ENCODE measurements at places on chromosomes 5 and 9.
A peak's percentile ranks its signal among the peaks of the same experiment; 100 is the strongest.

- no peak for DNase-seq
These were observed 234.9 kb downstream of the SAXO1 start for GRCh38 chr9:18798106-18798505.

- no peak for DNase-seq
These were observed 180.5 kb downstream of the FBXL7 start for GRCh38 chr5:15680455-15680854.

DNA sequence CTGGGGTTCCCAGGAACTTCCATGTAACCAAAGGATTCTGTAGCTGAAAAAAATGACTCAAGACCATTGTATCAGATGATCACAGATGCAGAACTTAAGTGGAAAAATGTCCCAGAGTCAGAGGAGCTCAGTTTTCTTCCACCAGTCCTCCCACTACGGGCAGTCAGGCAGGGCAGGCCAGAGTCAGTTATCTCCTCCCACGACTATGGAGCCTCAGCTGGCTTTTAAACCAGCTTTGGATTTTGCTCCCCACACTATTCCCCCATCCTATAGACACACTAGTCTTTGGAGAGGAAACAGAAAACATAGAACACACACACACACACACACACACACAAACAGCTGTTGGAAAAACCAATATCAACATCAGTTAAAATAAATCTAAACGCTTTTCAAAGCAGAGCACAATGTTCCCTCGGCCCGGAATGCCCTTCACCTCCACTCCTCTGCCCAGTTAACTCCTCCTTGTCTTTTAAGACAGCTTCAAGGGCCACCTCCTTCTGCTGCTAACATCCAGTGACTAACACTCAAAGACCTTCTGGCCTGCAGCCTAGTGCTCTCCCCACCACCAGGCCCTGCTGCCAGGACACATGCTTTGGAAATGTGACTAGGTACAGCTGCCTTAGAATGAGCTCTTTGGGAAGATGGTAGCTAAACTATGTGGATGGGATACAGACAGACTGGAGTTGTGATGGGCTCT lies 56.8 kb downstream of the NIPAL4 start:
- DNase-seq, result peak; percentile 59

DNA sequence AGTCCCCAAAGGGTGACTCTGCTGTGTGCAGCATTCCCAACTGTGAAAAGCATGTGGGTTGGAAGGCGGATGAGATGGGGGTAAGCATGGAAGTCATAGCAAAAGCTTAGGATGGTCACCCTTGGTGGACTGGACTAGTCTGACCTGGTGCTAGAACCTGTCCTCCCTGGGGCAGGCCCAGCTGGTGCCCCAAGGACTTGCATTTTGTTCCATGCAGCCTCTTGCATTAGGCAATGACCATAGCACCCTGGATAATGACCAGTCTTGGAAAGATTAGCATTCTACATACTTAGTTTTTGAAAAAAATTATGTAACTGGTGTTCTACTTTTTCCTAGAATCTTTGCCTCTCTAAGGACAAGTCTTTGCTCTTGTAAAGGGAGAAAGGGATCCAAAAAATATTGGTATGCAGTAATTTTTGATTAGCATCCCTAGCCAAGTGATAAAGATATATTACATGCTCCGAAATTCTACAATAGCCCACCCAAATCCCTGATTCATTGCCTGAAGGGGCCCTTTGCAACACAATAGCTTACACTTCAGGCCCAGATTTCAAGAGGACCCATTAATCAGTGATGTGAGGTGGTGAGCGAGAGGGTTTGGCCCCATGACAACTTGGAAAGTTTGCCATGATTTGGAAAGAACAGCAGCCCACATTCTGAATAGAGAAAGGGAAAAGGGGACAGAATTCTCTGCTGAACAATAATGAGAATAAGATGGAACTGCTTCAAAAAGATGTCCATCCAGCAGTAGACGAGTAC lies 93.3 kb upstream of the CD180 start:
- no peak for DNase-seq

- DNase-seq, result no peak
These were observed 61.4 kb downstream of the SLC44A1 start for GRCh38 chr9:105305856-105306255.

GRCh38 chr5:78907255-78907891 lies 77.7 kb downstream of the ARSB start:
- DNase-seq, result peak; percentile 79

GRCh38 chr5:54450542-54450941 lies 5.0 kb upstream of the HSPB3 start:
- DNase-seq, result no peak

- DNase-seq, result peak; percentile 42
These were observed at the start of gene FAM120A for GRCh38 chr9:93450945-93451815. TSS of gene FAM120A (plus strand) at chr9:93451685. CDS start at chr9:93451916, 231 bp downstream.

- no peak for DNase-seq
These were observed 204.4 kb upstream of the IER5L start for GRCh38 chr9:129382281-129383018.

- no peak for DNase-seq
These were observed 48.6 kb downstream of the CDKN2A start for GRCh38 chr9:21945606-21946005.

GRCh38 chr5:42005561-42006153 lies 80.6 kb downstream of the FBXO4 start:
- no peak for DNase-seq

DNA sequence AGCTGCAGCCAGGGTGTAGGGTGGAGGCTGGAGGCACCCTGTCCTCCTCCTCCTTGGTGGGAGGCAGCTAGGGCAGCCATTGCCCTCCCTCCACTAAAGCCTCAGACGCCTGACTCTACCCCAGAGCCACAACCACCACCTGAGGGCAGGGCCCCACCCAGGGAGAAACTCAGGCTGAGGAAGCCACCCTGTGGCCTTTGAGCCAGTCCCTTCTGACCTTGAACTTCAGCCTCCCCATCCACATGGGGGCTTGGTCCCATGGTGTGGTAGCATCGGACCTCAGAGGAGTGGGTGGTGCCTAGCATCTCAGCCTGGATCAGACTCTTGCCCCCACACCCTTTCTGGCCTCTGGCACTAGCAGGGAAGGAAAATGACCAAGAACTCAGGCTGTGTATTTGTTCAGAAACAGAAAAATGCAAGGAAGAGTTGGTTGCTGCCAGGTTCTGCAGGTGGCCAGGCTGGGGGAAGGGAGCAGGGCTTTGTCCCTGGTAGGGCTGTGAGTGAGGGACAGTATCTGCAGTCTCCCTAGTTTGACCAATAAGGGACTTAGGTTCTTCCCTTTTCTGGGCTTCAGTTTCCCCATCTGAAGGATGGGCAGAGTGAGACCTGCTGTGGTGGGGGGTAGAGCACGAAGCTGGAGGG lies 3.2 kb downstream of the DAB2IP start:
- DNase-seq, result no peak

- no peak for DNase-seq
These were observed 118.1 kb downstream of the WNK2 start for GRCh38 chr9:93301911-93302541.

- no peak for DNase-seq
These were observed 505 bp upstream of the SIGMAR1 start for GRCh38 chr9:34638138-34638445.

GRCh38 chr5:54721951-54722654 lies 204.5 kb downstream of the SNX18 start:
- DNase-seq, result no peak

GRCh38 chr5:122424132-122424531 lies 112.1 kb downstream of the SNCAIP start:
- DNase-seq, result no peak

DNA sequence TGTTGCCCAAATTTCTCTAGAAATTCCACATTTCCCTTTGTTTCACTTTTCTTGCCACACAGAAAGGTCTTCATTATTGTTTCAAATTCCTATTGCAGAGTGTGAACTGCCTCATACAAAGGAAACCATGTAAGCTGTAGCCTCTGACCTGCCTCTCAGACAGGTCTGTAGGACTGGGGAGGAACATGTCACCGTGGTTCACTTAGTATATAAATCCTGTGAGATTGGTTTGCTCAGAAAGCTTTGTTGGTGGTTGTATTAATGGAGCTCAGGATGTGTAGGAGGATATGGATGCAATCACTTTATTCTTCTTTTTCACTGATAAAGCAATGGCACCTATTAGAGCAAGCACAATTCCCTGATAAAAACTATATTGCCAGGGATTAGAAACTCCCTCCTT lies 4.2 kb downstream of the SGCD start:
- DNase-seq, result no peak

- no peak for DNase-seq
These were observed 348.4 kb upstream of the FTMT start for GRCh38 chr5:121503111-121503840.

GRCh38 chr9:137028263-137029057 lies 423 bp upstream of the ABCA2 start:
- DNase-seq, result no peak

DNA sequence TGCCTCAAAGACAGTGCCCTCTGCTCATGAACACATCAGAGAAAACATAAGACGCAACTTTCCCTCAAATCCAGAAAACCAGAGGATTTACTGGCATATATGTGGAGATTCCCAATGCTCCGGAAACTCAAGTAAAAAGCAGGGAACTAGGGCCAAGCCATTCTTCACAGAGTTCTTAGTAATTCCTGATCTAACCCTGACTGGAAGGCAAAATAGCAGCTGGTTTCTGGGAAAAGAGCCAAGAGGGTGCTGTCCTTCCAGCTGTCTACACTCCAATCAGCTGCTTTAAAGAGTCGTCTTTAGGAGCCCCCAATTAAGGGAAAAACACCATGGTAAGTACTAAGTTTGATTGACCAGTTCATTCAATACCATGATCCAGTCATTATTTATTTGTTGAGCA lies 49.6 kb downstream of the GNA14 start:
- peak; percentile 26 for DNase-seq

- DNase-seq, result no peak
These were observed 34.9 kb downstream of the SMIM23 start for GRCh38 chr5:171820561-171820960.

- no peak for DNase-seq
These were observed 612 bp downstream of the UGT3A2 start for GRCh38 chr5:36066001-36066539.

DNA sequence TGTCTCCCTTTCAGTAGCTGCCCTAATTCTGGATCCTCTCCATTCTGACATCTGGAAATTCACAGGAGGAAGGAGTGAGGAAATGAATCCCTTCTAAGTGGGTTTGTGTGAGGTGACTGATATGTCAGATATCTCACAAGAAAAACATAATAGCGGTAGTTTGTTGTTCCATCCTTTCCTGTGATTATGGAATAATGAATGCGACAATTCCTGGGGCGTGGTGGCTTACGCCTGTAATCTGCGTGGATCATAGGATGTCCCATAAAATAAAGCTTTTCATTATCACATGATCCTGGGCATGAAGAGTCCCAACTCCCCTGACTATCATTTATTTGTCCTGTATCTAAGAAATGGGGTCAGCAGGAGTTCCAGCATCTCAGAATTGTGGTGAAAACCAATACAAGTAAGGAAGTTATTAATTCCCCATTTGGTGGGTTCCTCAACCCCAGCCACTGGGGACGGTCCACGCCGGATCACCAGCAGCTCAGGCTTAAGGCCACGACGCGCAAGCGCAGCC lies 375 bp upstream of the C5orf24 start:
- no peak for DNase-seq

DNA sequence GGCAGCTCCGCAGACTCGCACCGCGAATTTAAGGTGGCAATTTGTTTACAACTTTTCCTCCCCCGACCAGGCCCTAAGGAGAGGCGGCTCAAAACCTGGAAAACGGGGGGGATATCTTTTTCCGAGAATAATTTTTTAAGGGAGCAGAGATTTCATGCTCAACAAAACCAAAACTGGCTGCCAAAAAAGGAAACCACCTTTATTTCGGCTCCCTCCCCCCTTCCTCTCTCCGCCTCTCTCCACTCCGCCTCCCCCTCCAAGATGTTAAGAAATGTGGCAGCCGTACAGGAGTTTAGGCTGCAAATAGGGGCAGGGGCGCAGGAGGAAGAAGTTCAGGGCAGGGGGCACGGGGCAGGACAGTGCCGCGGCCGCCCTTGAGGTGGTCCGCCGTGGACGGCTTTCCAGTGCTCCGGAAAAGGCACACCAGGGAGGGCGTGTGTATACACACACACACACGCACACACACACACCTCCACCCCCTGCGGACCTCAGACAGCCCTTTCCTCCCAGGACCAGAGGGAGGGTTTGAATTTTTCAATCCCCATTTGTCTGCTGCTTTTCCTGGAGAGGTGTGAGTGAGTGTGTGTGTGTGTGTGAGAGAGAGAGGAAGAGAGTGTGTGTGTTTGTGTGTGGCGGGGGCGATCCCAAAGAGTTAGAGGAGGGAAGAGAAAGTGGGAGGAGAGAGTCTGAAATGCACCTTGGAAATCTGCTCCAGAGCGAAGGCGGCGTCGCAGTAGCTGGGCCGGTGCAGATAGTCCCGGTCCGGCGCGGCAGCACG lies 9.1 kb downstream of the PTCH1 start:
- no peak for DNase-seq

DNA sequence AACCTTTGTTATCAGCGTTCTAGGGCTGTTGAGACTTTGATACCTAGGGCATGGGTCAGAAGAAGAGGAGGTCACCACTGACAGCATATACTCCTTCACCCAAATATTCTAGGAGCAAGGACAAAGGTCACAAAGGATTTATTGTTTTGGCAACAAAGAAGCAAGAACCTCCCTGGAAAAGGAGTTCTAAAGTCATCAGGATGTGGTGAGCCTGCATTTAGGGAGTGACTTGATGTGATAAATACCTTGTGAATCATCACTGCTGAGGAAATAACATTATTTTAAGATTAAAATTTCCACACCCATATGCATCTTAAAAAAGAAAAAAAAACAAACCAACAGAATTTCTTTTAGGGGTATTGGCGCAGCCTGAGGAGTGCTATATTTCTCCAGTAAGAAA lies 13.9 kb downstream of the IFNA1 start:
- no peak for DNase-seq

DNA sequence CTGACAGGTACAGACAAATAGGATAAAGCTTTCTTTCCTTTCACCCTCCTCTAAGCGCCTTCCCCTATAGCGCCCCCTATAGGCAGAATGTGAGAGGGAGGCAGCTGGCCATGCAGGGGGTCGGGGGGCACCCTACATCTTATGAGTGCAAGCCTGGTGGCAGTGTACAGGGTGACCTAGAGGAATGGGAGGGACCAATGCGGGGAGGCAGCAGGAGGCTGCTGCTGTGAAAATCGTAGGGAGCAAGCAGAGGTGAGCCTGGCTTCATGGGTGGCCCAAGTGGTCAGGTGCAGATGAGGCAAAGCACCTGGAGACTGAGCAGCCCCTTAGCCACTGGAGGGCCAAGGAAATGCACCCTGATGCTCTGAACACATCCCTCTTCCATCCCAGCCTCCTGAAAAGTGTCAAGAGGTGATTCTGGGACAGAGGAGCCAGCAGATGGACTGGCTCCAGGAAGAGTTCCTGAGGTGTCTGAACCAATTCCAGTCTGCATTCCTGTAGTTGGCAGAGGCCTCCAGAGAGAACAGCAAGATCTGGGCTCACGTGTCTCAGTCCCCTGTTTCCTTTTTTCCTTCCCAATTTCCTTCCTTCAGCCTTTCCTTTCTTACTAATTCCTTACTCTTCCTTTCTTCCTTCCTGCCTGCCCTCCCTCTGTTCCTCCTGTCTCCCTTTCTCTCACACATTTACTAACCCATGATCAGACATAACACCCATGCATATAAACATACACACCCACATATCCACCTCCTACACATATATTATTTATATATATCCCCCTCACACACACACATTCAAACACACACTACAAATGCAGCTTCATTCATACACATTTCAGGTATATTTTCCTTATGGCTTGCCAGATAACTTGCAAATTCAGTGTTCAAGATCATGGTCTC lies 32.8 kb upstream of the GALNT10 start:
- DNase-seq, result no peak

- peak; percentile 32 for DNase-seq
These were observed 60.9 kb downstream of the CXXC5 start for GRCh38 chr5:139708877-139709581.

Data from fibroblast of the conjunctiva (primary cell).